ENCODE measurements at places on chromosomes 2 and 18. TPM values are rescaled to one million over a fixed set of nuclear protein-coding genes. Genes with fewer than 3 reads are reported as not detected.

The CTNNA2 gene
- total RNA-seq, result not detected

The CD302 gene
- 6.1 TPM for total RNA-seq

The DES gene
- total RNA-seq, result 4.3 TPM

The TP53I3 gene
- 26.9 TPM for total RNA-seq

The SNORC gene
- total RNA-seq, result 0.28 TPM

DNA sequence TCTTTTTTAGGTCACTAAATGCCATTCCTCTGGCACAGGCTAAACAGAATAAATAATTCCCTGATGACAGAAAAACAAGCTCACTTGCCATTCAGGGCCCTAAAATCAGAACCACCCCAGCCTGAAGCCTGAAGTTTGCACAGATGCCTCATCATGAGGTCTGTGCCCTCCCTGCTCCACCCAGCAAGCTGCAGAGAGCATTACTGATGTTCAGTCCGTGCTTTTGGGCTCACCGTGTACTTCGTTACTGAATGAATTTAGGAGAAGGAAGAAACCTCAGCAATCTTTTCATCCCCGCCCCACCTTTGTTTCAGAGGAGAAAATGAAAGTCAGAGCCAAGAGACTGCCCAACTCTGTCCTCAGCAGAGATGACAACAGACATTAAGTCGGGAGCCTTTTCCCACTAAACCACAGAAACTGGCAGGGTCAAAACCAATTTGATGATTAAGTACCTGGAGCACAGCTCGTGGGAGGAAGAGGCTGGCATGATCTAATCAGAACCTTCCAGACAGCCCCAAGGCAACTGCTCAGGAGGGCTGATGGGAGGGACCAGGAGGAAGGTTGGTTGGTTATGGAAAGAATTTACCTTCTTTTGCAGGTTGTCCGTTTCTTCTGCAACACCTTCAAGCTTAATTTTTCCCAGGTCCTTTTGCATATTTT lies 122.7 kb downstream of the LAMA1 start:
- DNase-seq, result no peak

- DNase-seq, result no peak
These were observed 1396.3 kb upstream of the CELF4 start for GRCh38 chr18:38961880-38962279.

DNA sequence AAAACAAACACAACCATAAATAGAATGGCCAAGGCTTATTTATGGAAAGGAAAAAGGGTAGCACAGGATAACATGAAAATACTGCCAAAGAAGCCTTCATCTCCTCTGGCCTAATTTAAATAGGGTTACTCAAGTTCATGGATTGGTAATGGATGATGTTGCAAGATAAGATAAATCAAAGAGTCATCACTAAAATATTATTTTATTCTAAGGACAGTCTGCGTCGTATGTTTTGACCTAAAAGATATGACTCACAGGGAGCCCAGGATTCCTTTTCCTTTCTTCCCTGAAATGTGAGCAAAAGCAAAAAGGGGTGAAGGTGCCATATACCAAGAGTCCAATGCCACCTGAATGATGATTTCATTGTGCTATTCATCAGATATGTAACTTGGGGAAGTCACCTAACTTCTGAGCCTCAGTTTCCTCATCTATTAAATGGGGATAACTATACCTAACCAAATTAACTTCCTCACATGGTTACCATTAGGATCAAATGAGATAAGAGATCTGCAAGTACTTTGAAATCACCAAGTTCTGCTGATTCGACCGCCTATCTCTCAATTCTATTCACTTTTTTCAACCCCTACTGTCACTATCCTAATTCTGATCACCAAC lies 137.7 kb downstream of the THADA start:
- DNase-seq, result peak; percentile 87

DNA sequence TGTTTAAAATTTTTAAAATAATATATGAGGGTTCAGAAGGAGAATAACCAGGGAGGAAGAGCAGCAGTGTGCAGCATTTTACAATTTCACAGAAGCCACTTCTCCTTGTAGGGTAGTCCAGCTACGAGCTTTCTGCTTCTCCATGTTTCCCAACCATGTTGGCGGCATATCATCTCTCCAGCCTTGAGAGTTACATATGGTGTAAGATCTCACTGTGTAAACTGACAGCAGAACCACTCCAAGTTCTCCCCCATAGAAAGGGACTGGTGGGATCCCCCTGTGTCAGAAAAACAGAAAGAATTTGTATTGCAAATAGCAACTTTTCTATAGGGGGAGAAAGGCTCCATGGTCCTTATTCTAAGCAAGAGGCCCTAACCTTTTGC lies 266.8 kb upstream of the ACVR2A start:
- no peak for DNase-seq

DNA sequence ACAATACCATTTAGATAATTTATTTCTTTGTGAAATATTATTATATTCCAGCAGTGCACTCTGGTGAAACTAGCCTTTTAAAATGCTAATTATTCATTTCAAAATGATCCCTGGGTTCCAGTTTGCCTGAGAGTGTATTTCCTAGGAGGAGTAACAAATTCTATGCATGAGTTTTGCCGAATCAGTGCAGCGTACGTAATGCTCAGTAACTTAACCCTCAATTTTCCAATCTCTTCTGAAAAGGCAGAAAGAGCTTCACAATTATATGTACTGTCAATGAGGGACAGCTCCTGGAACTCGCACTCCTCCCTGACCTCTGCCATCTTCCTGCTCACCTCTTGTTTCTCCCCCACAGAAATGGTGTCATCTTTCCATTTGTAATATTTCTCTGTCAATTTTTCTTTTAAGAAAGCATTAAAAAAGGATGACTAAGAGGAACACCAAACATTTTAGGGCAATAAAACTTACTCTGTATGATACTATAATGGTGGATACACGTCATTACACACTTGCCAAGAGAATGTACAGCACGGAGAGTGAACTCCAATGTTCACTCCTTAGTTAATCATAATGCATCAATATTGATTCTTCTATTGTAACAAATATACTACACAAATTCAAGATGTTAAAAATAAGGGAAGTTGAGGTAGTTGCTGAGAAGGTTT lies 25.7 kb upstream of the XIRP2 start:
- no peak for DNase-seq

- DNase-seq, result no peak
These were observed 791.9 kb upstream of the SOX11 start for GRCh38 chr2:4900242-4900641.

DNA sequence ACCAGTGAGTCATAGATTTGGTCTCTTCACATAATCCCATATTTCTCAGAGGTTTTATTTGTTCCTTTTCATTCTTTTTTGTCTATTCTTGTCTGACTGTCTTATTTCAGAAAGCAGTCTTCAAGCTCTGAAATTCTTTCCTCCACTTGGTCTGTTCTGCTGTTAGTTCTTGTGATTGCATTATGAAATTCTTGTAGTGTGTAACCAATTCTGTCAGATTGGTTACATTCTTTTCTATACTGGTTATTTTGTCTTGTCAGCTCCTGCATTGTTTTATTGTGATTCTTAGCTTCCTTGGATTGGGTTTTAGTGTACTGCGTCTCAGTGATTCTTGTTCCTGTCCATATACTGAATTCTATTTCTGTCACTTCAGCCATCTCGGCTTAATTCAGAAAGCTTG lies 18.6 kb downstream of the EHBP1 start:
- DNase-seq, result peak; percentile 22

DNA sequence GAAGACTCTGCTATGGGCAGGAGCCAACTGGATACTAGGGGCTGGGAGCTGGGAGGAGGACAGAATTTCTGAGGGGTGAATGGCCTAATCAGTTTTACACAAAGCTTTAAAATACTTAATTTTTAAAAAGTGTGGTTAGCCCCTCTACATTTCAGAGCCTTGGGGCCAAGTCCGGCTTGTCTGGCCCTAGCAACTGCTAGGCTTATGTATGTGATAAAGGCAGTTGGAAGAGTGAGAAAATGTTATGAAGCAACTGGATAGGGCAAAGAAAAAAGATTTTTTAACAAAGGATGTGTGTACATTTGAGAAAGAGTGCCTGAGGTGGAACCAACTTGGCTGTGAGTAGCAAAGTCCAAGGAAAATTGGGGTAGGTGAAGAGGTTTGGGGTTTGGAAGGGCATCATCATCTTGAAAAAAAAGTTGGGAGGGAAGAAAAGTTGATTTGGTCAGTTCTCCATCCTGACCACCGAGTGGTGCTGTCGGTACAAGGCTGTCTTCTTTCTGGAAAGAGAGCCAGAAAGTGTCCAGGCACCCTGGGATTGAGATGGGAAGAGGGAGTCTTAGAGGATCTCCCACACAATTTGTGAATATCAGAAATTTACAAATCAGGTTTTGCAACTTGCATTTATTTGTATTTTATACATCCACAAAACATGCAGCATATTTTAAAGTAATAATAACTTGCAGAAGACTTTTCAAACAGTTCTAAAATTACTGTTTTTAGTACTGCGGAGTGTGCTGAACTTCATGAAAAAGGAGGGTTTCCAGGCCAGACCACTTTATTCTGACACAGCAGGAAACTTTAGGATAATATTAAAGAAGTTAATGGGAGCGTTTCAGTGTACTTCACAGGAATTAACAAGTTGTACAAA lies 10.5 kb upstream of the CDK15 start:
- peak; percentile 71 for DNase-seq

GRCh38 chr2:20877960-20878359 lies 55.1 kb upstream of the LDAH start:
- no peak for DNase-seq

DNA sequence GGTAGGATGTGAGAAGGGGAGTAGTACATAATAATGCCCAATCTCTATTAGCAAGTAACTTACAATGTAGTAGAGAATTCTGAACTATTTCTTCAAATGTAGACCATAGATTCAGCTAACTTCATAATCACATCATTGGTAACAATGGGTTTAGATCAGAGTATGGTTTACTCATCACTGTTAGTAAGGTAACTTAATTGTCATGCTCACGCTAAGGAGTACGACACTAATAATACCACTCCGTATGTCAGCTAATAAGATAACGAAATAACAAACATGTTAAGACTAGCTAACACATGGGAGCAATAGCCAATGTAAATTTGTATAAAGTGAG lies 56.4 kb upstream of the CCDC141 start:
- DNase-seq, result no peak

DNA sequence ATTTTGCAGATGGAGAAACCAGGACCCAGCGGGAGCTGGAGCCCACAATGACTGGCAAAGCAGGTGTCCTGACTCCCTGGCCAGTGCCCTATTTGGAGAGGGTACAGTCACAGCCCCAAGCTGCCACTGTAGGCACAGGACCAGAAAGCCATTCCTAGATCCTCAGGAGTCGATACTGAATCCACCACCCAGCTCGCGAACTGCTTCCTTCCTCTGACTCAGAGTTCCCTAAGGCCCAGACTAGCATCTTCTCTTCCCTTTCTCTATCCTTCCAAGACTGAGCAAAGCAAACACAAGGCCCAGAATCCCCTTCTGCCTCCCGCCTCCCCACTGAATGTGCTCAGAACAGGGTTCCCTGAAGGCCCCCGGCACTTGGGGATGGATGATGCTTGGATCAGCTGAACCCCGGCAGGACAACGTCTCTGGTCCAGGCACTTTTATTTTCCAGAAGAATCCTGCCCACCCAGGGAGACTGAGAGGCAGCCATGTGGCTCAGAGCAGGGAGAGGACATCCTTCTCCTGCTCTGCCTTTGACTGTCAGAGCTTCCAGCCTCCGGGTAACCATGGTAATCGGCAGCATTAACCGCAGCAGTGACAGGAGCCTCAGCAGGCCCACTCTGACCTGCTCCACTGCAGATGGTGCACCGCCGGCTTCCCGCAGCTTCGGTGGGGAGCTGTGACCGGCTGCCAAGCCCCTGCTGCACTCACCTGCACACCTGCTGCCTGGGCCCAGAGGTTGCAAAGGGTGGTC lies 34.8 kb upstream of the KLHL29 start:
- DNase-seq, result no peak

DNA sequence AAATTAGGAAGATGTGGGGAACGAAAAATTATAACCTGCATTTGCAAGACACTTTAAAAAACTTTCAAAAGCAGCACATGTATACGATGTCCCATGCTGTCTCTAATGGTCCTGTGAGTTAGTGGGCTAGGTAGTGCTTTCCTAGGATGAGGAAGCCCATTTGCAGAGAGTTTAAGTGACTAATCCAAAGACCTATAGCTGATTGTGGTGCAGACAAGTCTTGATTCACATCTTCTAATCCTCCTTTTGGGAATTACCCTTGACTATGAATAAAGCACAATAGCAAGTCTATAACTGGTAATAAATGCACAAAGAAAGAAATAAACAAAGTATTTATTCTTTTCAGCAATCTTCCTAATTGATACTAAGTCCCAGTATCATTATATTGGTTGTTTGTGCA lies 234.6 kb upstream of the FANCL start:
- no peak for DNase-seq
